Activated CD4-positive, alpha-beta memory T cell treated with anti-CD3 and anti-CD28 coated beads, Interleukin-2, amount 10 ng/mL, durations not matched to agents 7 days and 5 days (primary cell): ENCODE measurements at places on chromosomes 2 and 18. TPM values are rescaled to one million over a fixed set of nuclear protein-coding genes. Genes with fewer than 3 reads are reported as not detected.

GRCh38 chr2:170298115-170298514 lies 120.2 kb downstream of the MYO3B start:
- no peak overlapping the region for H3K4me3 ChIP-seq
- no peak overlapping the region for H3K27ac ChIP-seq
- no peaks in the 10 kb centered on the region for H3K36me3 ChIP-seq
- no peak for DNase-seq
- no peaks in the 10 kb centered on the region for H3K4me1 ChIP-seq

GRCh38 chr2:31233231-31233630 lies 721 bp upstream of the EHD3 start:
- H3K27me3 ChIP-seq = peaks cover 20% of the 10 kb centered on the region
- no peaks in the 10 kb centered on the region for H3K36me3 ChIP-seq
- no peak overlapping the region for H3K27ac ChIP-seq
- H3K4me1 ChIP-seq = peaks cover 18% of the 10 kb centered on the region
- peak overlapping the region; percentile 62 for H3K4me3 ChIP-seq

DNA sequence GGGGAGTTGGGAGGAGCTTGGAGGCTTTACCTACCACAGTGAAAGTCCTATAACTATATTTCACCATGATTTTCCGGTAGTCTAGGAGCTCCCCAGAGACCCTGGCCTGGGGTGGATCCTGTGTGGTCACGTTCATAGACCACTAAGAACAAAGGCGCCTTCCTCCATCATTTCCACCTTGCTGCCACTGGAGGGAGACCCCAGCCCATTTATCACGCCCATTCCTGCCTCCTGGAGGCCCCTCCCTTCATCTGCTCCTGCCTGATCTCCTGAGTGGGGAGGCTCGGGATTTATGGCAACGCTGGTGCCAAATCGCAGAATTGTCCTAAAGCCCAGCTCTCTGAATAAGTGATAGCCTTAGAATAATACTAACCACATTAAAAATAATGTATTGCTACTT lies 507.6 kb upstream of the SPHKAP start:
- H3K4me3 ChIP-seq = no peak overlapping the region
- H3K4me1 ChIP-seq = no peaks in the 10 kb centered on the region
- no peak overlapping the region for H3K27ac ChIP-seq

DNA sequence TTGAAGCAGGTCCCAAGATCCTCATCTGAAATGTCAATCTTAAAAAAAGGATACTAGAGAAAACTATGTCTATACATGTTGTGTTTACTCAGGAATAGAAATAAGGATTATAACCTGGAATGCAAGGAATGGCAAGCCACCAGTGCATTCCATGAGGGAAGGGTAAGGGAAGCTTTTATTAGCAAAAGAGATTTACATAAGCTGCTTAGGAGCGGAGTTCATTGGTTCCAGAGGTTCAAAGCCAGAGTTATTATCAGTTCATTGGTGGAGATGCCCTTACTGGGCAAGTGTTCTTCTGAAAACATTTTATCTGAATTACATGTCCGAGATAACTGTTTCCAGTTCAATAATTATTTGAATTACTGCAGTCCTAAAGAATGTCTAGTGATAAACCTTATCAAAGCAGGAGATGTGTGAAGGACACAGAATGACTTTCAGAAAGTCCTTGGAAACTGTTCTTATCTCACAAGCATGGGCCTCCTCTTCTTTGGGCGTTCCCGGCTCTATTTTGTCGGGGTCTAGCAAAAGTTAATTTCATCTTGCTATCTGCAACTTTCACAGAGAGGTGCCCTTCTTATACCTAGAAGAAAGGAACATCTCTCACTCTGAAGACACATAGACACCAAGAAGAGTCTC lies 23.5 kb downstream of the COMMD1 start:
- no peak overlapping the region for H3K27ac ChIP-seq
- peaks cover 4% of the 10 kb centered on the region for H3K36me3 ChIP-seq
- no peaks in the 10 kb centered on the region for H3K27me3 ChIP-seq
- H3K4me3 ChIP-seq = no peak overlapping the region

DNA sequence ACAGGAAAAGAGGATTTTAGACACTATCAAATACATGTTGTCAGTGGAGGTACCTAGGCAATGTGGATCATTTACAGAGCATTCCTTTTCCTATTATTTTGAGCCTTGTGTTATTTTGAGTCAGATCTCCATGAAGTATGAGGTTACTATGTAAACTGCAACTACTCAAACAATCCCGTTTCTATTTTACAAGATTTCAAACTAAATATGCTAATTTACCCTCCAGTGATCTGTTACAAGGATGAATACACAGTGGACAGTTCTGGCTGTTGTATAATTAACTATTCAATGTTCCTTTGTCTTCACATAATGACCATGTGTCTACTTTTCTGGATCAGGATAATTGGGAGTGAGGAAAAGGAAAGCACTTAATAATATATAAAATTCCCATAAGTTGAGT lies 4.6 kb downstream of the HOXD1 start:
- peaks cover 2% of the 10 kb centered on the region for H3K36me3 ChIP-seq
- no peak for DNase-seq
- H3K4me1 ChIP-seq = peaks cover 4% of the 10 kb centered on the region
- H3K27ac ChIP-seq = no peak overlapping the region

DNA sequence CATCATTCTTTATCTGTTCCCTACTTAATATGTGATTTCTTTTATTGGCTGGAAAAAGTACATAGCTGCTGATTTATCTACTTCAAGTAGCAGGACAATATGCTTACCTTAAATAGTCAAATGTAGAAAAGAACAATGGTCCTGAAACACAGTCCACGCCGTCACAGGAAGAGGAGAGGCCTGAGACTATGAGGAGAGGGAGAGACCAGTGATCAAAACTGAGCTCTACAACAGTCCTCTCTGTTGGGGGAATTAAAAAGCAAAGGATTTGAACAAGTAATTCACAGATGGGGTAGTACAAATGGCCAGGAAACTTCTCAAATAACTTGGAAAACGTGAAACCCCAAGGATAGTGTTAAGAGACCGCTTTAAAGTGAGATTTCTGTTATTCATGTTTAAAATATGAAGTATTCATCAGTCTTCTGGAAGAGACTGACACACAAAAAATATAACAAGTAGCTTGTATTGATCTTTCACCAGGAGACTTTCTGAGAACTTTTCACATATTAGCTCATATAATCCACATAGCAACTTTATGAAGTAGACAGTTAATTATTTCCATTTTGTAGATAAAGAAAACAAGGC lies 20.2 kb downstream of the SCYGR8 start:
- no peak for DNase-seq
- no peaks in the 10 kb centered on the region for H3K36me3 ChIP-seq
- no peak overlapping the region for H3K4me3 ChIP-seq

DNA sequence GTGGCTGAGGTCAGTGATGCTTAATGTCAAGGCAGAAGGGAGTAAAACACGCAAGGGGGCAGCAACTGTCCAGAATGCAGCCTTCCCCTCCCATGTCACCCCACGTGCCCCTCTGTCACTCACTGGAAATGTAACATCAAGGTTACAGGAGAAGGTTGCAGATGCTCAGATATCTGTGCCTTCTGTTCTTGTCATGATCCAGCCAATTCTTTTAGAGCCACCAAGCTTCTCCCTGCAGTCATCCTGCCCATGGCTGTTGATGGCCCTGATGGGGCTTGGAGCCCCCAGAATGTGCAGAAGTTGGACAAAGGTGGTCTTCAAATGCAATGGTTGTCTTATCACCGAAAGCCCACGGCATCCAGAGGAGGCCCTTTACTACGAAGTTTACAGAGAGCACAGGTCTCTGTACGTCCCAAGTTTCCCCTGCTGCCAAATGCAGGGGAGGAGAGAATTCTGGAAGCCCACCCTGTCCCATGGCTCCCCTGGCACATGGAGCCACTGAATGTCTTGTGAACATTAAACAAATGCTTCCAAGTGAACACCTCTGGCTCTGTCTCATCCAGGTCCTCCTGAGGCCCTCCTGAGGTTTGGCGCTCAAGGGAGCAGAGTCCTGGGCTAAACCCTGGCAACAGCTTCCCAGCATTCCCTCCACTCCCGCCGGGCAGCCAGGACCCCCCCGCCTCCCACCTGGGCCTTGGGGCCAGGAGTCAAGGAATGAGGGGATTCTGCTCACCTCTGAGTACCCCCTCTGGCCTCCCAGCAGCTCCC lies 4.5 kb upstream of the GPR55 start:
- H3K27me3 ChIP-seq = peaks cover 10% of the 10 kb centered on the region
- H3K4me1 ChIP-seq = peaks cover 32% of the 10 kb centered on the region
- no peak for DNase-seq
- no peak overlapping the region for H3K27ac ChIP-seq

GRCh38 chr2:111157071-111157661 lies 36.5 kb downstream of the BCL2L11 start:
- peaks cover 9% of the 10 kb centered on the region for H3K36me3 ChIP-seq
- peaks cover 8% of the 10 kb centered on the region for H3K27me3 ChIP-seq
- no peak overlapping the region for H3K4me3 ChIP-seq
- peaks cover 3% of the 10 kb centered on the region for H3K4me1 ChIP-seq

GRCh38 chr2:1609485-1610095 lies 134.7 kb downstream of the PXDN start:
- H3K36me3 ChIP-seq = no peaks in the 10 kb centered on the region
- no peaks in the 10 kb centered on the region for H3K4me1 ChIP-seq
- H3K27ac ChIP-seq = no peak overlapping the region
- no peaks in the 10 kb centered on the region for H3K27me3 ChIP-seq
- no peak overlapping the region for H3K4me3 ChIP-seq
- no peak for DNase-seq

- H3K4me3 ChIP-seq = no peak overlapping the region
- peaks cover 44% of the 10 kb centered on the region for H3K36me3 ChIP-seq
- no peaks in the 10 kb centered on the region for H3K27me3 ChIP-seq
- DNase-seq = no peak
- H3K4me1 ChIP-seq = peaks cover under 1% of the 10 kb centered on the region
These were observed 131.4 kb downstream of the BABAM2 start for GRCh38 chr2:28021898-28022297.

- no peak overlapping the region for H3K4me3 ChIP-seq
- H3K27ac ChIP-seq = no peak overlapping the region
- no peak for DNase-seq
- no peaks in the 10 kb centered on the region for H3K27me3 ChIP-seq
- no peaks in the 10 kb centered on the region for H3K36me3 ChIP-seq
These were observed 110.5 kb downstream of the GATA6 start for GRCh38 chr18:22279741-22280452.

DNA sequence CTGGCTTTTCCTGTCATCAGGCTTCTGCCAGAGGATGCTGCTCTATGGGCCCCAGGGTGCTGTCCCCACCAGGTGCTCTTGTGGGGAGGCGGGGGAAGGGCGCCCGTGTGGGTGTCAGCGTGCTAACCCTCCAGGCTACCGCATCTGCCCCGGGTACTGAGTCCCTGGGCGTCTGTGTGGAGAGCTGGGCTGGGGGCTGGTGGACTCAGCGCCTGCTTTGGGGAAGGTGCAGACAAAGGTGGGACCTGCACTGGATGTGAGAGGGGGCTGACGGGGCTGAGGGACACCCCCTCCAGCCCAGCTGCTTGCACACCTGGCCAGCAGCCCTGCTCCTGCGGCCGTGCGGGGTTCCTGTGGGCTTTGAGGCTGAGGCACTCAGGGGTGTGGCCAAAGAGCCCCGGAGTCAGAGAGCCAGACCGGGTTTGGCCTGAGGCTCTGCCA lies 120.7 kb upstream of the PXDN start:
- H3K27ac ChIP-seq = no peak overlapping the region
- H3K4me1 ChIP-seq = no peaks in the 10 kb centered on the region
- H3K4me3 ChIP-seq = no peak overlapping the region
- DNase-seq = no peak
- no peaks in the 10 kb centered on the region for H3K36me3 ChIP-seq

DNA sequence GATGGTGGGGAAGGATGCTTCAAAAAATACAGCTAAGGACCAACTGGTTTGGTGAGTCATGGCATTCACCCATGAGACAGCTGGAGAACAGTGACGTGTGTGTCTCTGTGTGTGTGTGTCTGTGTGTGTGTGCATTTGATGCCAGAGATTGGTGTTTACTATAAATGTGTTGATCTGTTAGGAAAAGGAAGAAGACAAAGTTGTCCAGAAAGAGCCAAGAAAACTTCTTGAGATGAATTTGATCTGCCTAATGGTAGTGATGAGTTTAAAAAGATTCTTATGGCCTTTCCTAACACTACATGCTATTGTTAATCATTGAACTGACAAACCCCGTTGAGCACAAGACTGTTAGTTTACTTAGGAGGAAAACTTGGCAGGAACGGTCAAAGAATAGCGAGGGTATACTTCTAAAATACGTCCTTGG lies 36.4 kb upstream of the IL1R1 start:
- DNase-seq = no peak
- no peak overlapping the region for H3K4me3 ChIP-seq
- peaks cover 19% of the 10 kb centered on the region for H3K4me1 ChIP-seq
- no peak overlapping the region for H3K27ac ChIP-seq
- H3K36me3 ChIP-seq = no peaks in the 10 kb centered on the region

- no peaks in the 10 kb centered on the region for H3K4me1 ChIP-seq
- DNase-seq = no peak
- H3K27me3 ChIP-seq = no peaks in the 10 kb centered on the region
- no peak overlapping the region for H3K4me3 ChIP-seq
- H3K27ac ChIP-seq = no peak overlapping the region
- H3K36me3 ChIP-seq = no peaks in the 10 kb centered on the region
These were observed 51.6 kb downstream of the CBLN2 start for GRCh38 chr18:72492497-72492896.

GRCh38 chr2:14759082-14759481 lies 126.6 kb downstream of the LRATD1 start:
- no peaks in the 10 kb centered on the region for H3K4me1 ChIP-seq
- H3K36me3 ChIP-seq = no peaks in the 10 kb centered on the region
- H3K27me3 ChIP-seq = no peaks in the 10 kb centered on the region
- H3K4me3 ChIP-seq = no peak overlapping the region
- H3K27ac ChIP-seq = no peak overlapping the region

- no peaks in the 10 kb centered on the region for H3K27me3 ChIP-seq
- peaks cover 4% of the 10 kb centered on the region for H3K36me3 ChIP-seq
- DNase-seq = no peak
- no peak overlapping the region for H3K4me3 ChIP-seq
These were observed 139.9 kb upstream of the DNMT3A start for GRCh38 chr2:25481381-25482300.

DNA sequence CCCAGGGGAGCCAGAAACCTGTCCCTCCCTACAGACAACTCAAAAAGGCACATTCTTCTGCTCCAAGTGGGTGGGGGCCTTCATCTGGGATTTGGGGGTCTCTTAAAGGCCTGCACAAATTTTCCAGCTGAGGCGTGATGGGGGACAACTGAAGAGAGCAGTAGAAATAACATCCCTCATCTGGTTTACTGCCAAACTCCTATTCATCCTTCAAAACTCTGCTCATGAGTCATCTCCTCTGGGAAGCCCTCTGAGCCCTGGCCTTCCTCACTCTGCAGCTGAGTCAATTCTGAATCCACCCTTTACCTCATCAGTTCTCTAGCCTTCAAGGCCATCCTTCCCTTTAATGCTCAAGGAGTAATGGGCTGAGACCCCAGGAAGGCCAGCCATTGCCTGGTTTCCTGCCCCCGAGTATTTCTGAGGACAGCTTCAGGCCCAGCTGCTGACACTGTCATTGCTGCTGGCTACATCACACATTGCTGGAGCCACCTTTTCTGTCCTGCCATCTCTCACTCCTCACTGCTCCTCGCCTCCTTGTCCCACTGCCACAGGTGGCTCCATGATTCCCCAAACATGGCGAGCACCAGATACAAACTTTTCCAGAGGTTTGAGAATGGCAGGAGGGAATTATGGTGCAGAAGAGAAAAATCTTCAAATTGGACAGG lies 32.2 kb upstream of the GLI2 start:
- no peaks in the 10 kb centered on the region for H3K36me3 ChIP-seq
- no peak overlapping the region for H3K4me3 ChIP-seq
- no peak overlapping the region for H3K27ac ChIP-seq
- H3K27me3 ChIP-seq = peaks cover 12% of the 10 kb centered on the region

PTPRN gene
- total RNA-seq = 0.28 TPM

EPB41L3 gene
- total RNA-seq = 0.86 TPM
